ENCODE measurements at places on chromosomes 4 and X.

- no peak for DNase-seq
Measured at GRCh38 chrX:8455557-8455956, 9.1 kb upstream of the VCX3B start.

GRCh38 chr4:8828869-8829268 lies 42.8 kb downstream of the HMX1 start:
- DNase-seq = no peak

DNA sequence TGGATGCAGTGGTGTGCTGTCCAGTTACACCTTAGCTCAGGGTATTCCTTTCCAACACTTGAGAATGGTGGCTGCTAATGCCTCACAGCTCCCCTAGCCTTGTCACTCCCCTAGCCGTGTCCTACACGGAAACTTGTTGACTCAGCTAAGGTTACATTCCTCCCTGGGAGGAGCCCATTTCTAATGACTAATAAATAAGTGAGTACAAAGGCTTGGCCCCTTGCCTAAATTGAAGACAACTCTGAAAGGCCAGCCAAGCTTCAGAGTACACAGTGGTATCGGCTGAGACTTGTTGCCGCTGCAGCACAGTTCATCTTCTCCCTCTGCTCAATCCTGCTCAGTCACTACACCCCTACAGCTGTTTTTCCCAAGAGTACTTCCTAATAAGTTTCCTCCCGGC lies 21.2 kb upstream of the SLC25A31 start:
- DNase-seq = no peak

DNA sequence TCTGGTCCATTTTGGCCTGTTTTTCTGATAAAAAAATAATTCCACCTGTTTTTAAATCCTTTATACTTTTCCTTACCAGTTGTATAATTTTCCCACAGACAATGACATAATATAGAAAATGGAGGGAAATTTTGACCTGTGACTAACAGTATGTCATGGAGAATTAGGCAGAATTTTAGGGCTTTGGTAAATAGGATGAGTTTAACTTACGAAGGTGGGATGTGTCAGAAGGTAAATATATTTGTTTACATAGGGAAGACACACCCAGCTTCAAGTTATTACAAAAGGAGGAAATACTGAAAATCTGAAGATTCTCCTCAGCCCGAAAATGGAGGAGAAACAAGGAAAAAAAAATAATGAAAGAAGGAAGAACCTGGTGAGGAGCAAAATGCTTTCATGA lies 64.6 kb upstream of the PPP3CA start:
- no peak for DNase-seq

- no peak for DNase-seq
Measured at GRCh38 chr4:17285747-17286146, 226.1 kb downstream of the QDPR start.

GRCh38 chr4:159071178-159071968 lies 31.5 kb upstream of the RAPGEF2 start:
- no peak for DNase-seq

DNA sequence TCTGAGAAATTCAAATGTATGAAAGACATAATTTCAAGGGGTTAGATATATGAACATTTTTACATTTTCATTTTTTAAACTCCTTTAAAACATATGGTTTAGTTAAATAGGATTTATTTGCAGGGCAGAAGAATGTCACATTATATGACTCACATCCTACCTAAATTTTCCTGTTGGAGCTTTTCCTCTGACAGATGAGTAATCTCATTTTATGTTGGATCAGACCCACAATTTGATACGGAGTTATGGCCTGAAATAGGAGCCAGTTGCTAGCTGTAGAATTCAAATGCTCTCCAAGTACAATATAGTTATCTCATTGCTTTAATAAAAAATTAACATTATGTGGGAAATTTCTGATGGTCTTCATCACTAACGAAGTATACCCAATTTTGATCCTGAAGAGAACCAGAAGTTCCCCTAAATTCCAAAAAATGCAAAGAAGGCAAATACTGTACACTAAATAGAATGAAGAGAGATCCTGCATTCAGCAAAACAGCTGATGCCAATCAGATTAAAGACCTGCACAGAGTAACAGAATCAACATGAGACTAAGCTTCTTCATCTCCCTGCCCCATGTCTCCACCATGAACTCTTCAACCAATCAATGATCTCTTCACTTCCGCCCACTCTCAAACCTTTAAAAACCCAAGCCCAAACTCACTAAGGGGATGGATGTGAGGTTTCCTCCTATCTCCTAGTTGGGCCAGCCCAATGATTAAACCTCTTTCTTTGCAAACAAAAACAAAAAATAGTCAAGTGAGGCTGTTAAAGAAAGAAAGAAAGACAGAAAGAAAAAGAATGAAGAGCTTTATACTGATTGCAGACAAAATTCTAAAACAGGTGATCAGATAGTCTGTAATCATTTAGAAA lies 10.9 kb upstream of the EXOSC9 start:
- no peak for DNase-seq

- DNase-seq = no peak
Measured at GRCh38 chr4:1711571-1712215, 426 bp downstream of the SLBP start.

DNA sequence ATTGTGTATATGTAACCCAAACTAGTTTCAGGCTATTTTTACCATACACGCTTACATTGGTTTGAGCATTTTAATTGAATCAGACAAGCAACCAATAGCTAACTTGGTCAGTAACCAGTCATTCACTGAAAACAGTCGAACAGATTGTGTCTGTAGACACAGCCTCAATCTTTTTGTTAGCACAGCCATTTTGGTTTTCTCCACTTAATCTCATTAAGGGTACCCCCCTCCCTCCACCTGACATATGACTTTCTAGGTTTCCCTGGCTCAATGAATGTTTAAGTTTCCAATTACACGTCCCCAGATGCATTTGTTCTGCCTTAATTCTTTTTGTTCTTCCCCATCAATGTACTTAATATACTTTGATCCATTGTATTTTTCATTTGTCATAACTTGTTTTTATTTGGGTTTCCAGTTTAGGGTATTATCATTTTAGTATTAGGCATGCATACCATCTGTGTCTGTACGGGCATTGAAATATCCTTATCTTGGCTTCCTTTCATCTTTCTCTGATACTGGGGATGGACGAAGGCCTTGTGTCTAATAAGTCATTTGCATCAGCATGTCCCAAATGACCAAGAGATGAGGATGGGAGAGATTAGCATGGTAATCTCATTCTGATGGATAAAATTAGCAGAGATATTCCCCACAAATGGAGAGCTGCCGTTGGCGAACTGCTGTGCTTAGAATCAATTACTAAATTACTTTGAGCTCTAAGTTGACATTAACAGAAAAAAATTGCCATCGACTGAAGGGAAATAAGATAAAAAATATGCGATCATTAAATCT lies 35.9 kb upstream of the PHOX2B start:
- DNase-seq = no peak

- DNase-seq = no peak
Measured at GRCh38 chr4:42638993-42639392, 17.9 kb downstream of the ATP8A1 start.

DNA sequence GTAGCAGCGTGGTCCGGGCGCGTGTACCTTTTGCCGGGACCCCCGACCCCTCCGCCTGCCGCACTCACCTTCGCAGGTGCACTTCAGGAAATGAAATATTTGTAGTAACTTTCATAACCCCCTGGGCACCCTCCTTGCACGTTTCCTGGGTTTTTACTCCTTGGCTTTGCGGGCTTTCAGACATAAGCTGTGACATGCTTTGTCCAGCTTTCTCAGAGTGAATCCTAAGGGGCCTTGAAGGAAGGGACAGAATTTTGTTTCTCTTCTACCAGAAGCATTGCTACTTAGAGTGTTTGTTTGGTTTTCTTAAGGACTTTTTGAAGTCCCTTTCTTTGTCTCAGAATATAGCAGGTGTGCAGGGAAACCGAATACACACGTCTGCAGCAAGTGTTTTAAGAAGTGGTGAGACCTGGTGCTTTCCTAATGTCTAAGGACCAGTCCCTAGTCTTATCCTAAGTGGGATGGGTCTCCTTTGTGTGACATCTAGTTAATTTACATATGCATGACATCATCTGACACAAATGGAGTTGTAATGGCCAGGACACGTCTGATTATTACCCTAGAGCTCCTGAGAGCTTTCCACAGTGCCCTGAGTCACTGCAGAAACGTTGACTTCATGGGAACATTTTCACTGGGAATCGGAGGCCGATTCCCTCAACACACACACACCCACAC lies 1.3 kb downstream of the FAM149A start:
- DNase-seq = no peak

DNA sequence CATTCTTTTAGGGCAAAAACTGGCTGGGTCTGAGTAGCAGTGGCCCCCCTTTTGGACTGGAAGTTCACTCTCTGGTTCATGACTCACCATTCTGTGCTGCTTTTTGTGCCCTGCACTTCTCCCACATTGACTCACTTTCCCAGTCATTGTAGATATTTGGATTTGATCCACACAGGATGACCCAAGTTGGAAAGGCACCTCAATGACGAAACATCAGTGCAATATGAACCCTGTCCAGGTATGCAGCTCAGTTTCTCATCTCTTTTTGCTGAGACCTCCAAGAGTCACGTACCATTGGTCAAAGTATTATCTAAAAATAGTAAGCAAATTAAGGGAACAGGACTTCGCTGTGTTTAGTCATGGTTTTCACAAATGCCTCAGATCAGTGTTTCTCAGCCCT lies 92.7 kb downstream of the CBLL2 start:
- no peak for DNase-seq

DNA sequence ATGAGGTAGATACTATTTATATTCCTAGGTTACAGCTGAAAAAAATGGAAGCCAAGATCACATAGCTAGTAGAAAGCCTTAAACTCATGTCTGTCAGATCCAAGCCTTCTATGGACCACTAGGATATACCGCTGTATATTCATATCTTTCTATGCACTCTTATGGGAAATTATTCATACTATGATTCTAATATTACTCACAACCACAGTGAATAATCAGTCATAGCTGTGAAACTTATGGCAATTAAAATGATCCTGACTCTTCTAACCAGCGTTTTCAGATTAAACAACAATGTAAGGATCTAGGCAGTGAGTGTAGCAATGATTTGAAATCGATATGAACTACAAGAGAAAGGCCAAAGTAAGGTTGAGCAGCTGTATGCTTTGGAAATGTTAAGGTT lies 111.0 kb downstream of the RASGEF1B start:
- no peak for DNase-seq

GRCh38 chr4:71307729-71308128 lies 31.1 kb upstream of the SLC4A4 start:
- DNase-seq = no peak

- no peak for DNase-seq
Measured at GRCh38 chr4:24799544-24800324, 4.4 kb downstream of the SOD3 start.

- DNase-seq = no peak
Measured at GRCh38 chrX:16986169-16986568, 39.7 kb downstream of the REPS2 start.

GRCh38 chrX:103158317-103158621 lies 56.6 kb upstream of the BEX4 start:
- DNase-seq = no peak

All from stimulated activated CD8-positive, alpha-beta memory T cell treated with anti-CD3 and anti-CD28 coated beads, Interleukin-4, amount 100 ng/mL, for 1 hour (primary cell).